ENCODE measurements at places on chromosomes 2 and 18.

DNA sequence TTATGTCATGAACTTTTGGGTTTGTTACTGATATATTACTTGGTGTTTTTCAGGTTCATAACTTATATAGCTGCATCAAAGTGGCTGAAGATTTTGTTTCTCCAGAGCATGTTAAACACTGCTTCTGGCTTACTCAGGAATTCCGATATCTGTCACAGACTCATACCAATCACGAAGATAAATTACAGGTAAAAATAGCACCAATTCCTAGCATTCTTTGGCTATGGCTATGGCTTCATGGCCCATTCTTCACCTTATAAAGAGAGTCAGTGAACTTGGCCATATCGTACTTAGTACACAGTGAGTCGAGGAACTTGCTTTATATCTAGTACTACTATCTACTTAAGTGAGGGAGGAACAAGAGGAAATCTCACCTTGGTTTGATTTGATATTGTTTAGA is 49.9 kb downstream of the KDM3A start:
- DNase-seq: no peak

DNA sequence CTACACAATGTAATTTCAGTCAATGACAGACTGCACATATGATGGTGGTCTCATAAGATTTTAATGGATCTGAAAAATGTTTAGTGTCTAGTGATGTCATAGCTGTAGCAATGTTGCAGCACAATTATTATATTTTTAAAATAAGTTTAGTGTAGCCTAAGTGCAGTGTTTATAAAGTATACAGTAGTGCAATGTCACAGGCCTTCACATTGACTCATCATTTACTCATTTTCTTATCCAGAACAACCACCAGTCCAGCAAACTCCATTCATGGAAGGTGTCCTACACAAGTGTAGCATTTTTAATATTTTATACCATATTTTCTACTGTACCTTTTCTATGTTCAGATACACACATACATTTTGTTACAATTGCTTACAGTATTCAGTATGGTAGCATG is 663.1 kb downstream of the ERBB4 start:
- DNase-seq: no peak

DNA sequence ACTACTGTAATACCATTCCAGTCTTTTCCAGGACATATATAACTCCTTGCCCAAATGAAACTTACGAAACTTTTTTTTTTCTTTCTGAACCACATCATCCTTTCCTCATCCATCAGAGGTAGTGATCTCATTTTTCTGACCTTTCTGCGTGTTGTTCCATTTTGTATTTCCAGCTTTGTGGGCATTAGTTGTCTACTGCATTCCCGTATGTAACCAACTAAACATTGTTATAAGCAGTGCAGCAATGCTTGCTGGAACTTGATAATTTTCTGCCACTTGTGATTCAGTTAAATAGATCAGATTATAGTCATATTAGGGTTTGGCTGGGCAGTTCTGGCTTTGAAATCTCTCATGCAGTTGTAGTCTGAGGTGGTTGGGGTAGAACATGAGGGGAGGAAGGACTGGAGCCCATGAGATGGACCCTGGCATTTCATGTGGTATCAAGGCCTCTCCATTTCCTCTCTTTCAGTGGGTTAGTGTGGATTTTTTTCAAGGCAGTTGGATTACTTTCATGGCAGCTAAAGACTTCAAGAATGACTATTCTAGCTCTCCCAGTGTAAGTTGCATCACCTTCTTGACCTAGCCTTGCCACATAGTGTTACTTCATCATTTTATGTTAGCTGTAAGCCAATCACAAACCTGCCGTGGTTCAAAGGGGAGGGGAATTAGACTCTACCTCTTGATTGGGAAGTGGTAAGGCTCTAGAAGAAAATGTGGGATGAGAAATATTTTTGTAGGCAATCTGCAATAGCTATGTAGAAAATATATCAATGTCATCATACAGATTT is 80.5 kb downstream of the EHBP1 start:
- no peak for DNase-seq

DNA sequence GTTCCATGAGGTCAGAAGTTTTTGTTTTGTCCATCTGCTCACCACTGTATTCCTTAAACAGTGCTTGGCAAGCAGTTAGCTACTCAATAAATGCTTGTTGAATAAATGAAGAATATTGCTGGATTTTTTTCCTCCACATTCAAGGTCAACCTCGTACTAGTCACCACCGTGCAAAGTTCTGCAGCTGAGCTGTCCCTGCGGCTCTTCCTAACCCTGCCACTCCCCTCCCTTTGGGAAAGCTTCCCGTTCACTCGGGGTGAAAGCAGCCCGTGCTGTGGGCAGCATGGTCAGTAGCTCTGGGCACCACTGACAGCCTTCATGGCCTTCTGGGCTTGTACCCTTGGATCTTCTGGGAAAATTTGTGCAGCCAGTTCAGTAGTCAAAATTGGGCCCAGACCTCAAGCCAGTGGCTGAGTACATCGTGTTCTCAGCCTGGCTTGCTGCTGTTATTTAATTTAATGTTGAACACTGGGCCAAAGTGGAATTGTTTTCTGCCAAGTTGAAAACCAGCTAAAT is 469.3 kb upstream of the RAB12 start:
- no peak for DNase-seq

GRCh38 chr2:41326851-41327250 is 721.0 kb upstream of the PKDCC start:
- no peak for DNase-seq

DNA sequence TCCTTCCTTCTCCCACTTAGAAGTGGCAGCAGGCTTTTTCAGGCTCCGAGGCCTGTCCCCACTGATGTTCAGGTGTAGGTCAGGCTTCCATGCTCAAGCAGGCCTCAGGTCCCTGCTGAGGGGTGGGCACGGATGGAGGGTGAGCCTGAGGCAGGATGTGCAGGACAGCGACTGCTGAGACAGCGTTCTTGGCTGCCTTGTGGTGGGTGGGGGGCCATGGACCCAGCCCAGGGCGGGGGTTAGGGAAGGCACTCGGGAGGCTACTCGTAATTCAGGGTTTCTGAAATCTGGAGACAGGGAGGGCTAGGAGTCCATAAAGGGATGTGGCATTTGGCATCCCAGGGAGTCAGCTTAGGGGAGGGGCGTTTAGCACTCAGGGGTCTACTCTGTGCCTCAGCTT is 30.3 kb downstream of the COLEC11 start:
- DNase-seq: no peak

GRCh38 chr2:53182601-53183000 is 585.0 kb upstream of the CHAC2 start:
- DNase-seq: no peak

GRCh38 chr2:240789501-240790369 is 30.3 kb downstream of the KIF1A start:
- DNase-seq: no peak

GRCh38 chr2:27065128-27065527 is 6.3 kb downstream of the OST4 start:
- no peak for DNase-seq

DNA sequence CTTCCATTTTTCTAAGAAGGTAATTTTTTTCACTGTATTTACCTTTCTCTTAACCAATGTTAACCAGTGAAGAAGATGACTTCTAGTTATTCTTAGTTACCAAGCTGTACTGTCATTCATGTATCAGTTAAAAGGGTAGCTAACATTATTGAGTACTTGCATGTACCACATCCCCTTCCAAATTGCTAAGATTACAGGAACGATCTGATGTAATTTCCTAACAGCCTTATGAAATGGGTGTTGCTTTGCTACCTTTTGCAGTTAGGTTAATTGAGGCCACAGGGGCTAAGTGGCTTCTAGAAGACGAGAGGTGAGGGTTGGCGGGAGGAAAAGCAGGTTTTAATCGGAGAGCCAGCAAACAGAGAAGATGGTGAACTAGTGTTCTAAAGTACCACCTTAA is 1.8 kb upstream of the SULT6B1 start:
- no peak for DNase-seq

- peak; percentile 50 for DNase-seq
Observed at GRCh38 chr2:47070920-47071824, 83.9 kb downstream of the STPG4 start.

- no peak for DNase-seq
Observed at GRCh38 chr2:40318921-40319320, 133.0 kb downstream of the SLC8A1 start.

- DNase-seq: no peak
Observed at GRCh38 chr18:79872527-79873444, 75.0 kb downstream of the KCNG2 start.

DNA sequence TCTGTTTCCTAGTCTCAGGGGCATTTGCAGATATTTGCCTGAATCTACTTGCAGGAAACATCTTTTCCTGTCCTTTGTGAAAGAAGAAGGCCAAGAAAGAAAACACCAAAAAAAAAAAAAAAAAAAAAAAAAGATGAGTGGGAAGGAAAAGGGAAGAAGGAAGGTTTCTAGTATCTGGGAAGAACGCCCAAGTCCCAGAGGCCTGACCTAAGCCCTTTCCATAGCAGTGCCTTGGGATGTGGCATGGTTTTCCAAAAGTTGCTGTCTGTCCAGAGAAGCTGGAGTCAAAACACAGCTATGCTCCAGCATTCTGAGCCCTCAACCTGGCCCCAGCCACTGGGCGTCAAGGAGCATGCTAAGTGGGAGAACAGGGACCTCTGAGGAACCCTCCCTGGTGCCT is 123.5 kb downstream of the INHBB start:
- no peak for DNase-seq

DNA sequence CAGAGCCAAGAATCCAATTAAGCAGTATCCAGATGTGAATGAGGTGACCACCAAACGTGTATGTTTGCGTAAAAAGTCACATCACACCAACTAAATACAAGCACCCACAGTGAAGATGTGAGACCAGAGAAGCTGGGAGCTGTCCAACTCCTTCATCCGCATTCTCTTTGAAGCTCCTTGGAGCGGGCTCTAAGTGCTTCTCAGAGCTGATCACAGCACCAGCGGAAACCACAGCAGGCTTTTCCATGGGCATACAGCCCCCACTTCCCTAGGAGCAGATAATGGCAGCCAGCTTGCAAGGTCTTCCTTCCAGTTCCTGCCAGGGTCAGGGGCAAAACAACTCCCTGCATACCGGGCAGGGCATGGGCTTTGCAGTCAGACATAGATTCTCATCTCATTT is 36.4 kb downstream of the REEP1 start:
- no peak for DNase-seq

DNA sequence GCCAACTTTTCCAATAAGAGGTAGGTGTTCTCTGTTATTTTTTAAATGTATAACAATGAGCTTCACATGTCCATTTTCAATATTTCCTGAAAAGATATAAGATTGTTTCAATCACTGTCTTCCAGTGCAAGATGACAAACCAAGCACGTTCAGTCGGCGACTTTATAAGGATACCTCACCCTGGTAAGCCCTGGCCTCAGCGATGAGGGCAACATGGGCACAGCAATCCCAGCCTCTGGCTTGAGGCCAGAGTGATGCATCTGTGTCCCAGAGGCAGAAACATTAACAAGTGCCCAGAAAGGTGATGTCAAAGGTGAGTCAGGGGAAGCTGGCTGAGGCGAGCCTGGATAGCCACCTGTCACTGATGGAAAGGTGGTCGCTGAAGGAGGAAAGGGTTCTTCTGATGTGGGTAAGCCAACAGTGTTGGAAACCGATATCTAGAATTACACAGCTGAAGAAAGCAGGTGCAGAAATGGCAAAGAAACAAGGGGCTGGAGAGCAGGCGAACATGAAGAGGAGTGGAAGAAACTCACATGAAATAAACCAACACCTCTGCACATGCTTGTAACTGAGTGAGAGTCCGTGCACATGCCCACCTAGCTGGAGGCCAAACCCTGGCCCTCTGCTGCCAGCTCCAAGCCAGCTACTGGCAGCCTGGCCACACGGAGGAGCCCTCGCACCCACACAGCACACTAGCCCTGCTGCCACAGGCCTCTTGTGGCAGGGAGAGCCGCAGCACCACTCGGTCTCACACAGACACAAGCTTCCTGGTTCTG is 65.5 kb downstream of the FBXO15 start:
- DNase-seq: peak; percentile 55

DNA sequence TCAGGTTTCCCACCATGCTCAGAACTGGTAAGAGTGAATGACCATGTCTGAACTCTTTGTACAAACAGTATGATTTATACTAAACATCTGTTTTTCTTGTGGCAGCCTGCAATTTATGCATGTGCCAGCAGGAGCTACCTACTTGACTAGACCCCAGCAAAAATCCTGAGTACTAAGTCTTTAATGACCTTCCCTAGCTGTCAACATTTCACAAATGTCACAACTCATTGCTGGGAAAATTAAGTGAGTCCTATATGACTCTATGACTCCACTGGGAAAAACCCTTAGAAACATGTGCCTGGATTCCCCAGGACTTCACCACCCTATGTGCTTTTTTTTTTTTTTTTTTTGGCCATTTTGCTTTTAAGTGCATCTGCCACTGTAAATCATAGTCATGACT is 1225.8 kb downstream of the SUCLG1 start:
- no peak for DNase-seq

- no peak for DNase-seq
Observed at GRCh38 chr2:240480834-240481623, 45.6 kb downstream of the GPC1 start.

DNA sequence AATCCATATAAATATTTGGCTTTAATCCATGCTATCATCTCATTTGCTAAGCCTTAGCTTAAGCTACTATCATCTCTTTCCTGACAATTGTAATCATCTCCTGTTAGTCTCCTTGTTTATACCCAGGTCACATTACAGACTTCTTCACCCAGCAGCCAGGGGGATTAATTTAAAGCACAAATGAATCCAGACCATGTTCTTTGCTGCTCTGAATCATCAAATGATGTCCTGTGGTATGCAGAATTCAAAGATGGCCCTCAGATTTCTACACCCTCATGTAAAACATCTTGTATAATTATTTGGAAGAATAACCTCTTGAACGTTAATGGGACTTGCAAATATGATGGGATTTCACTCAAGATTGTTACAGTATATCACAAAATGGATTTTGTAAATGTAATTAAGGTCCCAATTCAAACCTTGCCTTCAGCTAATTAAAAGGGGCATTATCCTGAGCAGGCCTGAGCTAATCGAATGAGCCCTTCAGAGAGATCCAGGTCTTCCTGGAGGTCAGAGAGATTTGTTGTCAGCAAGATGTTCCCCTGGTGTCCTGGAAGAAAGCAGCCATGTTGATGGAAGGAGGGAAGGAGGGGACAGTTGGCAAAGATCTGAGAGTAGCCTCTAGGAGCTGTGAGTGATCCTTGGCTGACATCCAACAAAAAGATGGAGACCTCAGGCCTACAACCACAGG is 241.1 kb upstream of the MMADHC start:
- DNase-seq: no peak

GRCh38 chr2:177816766-177817165 is 255.8 kb downstream of the PDE11A start:
- DNase-seq: no peak

- DNase-seq: no peak
Observed at GRCh38 chr2:130387071-130387400, 31.2 kb downstream of the PTPN18 start.

DNA sequence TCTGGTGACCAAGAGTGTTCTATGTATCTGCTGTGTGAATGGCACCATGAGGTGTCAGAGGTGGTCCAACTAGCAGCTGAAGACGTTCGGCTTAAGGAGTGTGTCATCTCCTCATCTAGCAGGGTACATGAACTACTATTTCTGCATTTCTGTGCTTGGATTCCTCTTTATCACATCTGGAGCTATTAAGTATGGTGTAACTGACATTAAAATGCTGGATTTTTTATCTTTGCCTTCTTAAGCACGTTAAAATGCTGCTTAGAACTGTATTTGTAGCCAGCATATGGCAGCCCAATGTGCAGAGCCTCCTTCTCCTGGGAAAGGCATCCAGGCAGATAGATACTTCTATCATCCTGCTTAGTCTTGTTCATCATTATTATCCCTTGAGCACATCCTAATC is 409.3 kb upstream of the MMADHC start:
- DNase-seq: no peak

Data from stimulated activated CD8-positive, alpha-beta memory T cell treated with anti-CD3 and anti-CD28 coated beads, Interleukin-7, amount 100 ng/mL, for 48 hours (primary cell).